Fibroblast of skin of scalp (primary cell): ENCODE measurements at places on chromosomes 2 and 18.

DNA sequence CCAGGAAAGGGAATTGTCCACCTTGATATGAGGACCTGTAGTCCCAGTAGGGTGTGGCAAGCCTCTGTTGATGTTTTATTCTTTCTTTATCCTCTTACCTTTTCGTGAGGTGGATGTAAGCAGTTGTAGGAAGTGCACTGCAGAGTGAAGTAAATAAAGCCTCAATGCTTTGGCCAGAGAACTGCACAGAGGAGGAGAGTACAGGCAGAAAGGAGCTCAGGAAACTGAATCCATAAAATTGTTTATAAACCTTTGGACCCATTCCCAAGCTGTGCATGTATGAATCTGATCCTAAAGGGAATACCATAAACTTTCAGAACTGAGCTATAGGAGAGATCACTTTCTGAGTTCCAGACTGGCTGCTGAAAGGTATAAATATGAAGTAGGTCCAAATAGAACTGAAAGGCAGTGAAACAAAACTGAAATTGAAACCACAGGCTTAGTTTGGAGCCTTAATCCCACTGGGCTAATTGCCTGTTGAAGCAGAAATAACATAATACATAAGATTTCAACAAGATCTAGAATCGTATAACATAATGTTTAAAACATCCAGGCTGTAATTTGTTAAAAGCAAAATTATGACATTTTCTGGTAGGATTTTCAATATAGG lies 17.9 kb upstream of the SLC9A4 start:
- DNase-seq: no peak

- DNase-seq: no peak
Observed at GRCh38 chr2:156649596-156649995, 213.4 kb downstream of the GPD2 start.

DNA sequence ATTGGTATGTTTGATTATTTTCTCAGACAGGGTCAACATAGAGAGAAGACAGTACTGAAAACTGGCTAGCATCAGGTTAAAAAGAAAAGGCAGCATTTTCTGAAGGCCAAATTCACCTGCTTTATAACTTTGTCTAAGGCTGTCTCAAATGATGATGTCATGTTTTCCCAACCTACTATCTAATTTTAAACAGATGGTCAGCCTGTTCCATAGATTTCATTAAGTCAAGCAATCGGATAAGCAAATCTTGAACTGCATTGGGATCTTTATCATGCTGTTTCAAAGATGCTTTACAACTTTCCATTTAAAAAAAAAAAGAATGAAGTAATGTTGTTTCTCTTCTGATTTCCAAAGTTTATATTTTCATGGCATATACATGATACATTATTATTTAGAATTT lies 56.3 kb upstream of the SPOPL start:
- DNase-seq: no peak

- no peak for DNase-seq
Observed at GRCh38 chr2:11726384-11726783, 20.0 kb upstream of the LPIN1 start.

DNA sequence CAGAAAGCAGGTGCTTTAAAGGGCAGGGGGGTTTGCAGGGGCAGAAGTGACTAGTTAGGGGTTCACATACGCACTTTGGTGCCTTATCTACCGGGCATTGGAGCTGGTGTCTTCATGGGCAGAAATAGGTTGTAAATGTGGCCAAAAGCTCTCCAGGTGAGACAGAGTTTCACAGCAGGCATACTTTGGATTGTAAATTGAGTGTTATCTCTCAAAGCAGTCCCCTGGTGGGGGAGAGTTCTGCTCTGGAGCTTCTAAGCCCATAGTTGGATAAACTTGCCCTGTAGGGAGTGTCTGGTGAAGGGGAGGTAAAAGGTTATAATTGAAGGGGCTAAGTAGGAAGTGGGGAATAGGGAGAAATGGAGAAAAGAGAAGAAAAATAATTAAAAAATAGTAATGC lies 43.1 kb downstream of the COL4A3 start:
- DNase-seq: no peak

- DNase-seq: no peak
Observed at GRCh38 chr18:46732201-46732600, 24.7 kb downstream of the ST8SIA5 start.

GRCh38 chr2:51291762-51292551 lies 260.0 kb upstream of the NRXN1 start:
- DNase-seq: no peak

GRCh38 chr2:103616891-103617290 lies 855.1 kb downstream of the TMEM182 start:
- DNase-seq: no peak

DNA sequence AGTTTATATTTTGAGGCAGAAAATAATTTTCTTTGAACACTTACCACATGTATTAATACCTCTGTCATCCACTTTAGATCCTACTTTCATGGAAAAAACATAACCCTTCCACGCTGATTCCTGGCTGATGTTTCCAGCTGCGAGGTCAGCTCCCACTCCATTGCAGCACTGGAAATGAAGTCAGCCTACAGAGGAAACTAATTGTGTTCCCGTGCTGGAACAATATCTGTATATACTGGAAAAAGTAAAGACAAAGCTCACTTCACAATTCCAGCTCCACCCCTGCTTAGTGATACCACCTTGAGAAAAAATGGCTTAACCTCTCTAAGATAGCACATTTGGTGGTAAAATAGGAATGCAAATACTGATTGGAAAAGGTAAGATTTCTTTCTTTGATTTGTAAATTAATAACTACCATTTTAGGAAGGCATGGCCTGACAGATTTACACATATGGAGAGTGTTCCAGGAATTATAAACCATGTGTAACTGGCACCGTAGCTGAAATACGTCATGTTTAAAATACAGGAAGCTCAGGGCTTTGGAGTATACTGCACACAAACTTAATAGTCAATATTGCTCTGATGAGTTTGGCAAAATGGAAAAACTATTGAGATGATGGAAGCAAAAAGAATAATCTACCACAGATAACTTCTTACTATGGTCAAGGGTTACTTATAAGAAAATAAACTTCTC lies 90.0 kb downstream of the TRIB2 start:
- DNase-seq: no peak

DNA sequence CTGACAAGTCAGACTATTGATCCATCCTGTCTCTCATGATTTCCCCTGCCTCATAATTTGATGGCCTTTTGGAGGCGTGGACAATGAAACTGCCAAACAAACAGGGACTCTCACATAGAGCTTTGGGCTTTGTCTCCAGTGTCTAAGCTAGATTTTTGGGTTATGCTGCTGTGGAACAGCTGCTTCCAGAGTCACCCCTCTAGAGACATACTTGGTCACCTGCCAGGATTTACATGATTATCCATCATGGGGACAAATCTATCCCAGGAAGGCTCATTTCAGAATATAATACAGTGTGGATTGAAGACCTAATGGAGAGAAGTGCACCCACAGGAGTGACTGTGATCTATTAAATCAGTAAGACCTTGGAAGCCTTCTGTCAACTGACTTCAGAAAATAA lies 159.6 kb downstream of the SLC8A1 start:
- no peak for DNase-seq

DNA sequence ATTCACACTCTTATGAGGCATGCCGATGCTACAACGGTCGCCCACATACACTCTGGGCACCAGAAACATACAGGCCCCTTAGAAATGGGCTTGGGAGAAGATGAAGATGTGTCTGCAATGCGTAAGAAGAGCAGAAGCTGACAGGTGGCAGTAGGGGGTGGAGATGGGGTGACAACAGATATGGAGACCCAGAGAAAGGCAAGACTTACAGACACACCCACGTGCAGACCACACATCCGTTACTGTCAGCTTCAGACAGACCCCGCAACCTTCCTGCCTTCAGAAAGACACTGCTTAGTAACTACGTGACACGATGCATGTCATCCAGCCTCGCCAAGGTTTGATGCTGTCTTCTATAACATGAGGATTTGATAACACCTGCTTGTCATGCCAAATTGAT lies 89.5 kb downstream of the ZFP36L2 start:
- no peak for DNase-seq

DNA sequence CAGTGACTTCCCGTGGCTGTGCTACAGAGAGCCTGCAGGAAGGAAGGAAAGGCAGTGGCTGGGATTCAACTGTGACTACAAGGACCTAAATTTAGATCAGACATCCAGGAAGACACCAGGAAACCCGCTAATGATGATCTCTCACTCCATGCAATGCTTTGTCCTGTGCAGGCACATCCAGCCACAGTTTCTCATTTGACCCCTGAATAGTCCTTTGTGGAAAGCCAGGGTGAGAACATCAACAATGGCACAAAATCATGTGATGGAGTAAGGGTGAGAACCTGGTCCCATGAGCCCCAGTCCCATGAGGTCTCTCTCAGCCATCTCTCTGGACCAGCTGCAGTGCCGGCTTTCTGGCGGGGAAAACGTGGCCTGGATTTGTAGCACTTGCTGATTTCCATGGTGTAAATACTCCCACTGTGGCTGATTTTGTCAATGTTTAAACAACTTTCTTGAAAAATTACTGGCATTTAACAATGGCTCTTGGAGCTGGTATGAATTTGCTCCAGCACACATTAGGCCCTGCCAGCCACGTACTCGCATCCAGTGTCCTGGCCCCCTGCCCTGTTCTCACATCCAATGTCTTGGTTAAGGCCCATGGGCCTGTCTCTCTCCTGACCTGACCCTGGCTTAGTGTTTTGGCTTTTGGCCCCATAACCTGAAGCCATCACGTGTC lies 159.0 kb upstream of the HAAO start:
- DNase-seq: no peak

DNA sequence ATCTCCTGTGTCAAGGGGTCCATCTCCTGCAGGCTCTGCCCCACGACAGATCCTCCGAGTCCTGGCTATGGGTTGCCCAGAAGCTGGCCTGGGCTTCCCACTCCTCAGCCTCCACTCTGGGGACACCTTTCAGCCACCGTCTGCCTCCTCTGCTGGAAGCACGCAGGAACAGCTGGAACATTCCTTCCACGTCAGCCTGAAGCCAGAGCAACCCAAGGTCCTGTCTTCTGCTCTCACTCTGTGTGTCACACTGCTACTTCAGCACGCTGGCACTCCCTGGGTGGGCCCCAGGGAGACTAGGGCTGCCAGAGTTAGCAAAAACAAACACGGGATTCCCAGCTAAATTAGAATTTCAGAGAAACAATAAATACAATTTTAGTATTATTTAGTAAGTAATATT lies 148.8 kb downstream of the HRH4 start:
- DNase-seq: peak; percentile 9

DNA sequence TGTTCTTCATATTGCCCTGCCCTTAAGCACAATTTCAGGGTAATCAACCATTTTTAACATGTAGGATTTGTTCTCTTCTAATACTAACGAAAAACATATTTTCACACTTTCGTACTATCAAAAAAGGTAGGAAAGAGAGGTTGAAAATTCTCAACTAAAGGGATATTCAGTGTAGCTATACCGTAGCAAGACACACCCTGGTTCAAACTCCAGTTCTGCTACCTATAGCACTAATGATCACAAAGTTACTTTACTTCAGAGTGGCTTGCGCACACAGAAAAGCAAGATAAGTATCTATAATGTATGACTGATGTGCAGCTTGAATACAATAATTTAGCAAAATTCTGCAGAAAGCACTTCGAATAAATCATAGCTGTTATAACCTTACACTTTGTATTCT lies 125.8 kb upstream of the CD226 start:
- no peak for DNase-seq

GRCh38 chr2:158740127-158740526 lies 55.0 kb upstream of the DAPL1 start:
- DNase-seq: no peak

DNA sequence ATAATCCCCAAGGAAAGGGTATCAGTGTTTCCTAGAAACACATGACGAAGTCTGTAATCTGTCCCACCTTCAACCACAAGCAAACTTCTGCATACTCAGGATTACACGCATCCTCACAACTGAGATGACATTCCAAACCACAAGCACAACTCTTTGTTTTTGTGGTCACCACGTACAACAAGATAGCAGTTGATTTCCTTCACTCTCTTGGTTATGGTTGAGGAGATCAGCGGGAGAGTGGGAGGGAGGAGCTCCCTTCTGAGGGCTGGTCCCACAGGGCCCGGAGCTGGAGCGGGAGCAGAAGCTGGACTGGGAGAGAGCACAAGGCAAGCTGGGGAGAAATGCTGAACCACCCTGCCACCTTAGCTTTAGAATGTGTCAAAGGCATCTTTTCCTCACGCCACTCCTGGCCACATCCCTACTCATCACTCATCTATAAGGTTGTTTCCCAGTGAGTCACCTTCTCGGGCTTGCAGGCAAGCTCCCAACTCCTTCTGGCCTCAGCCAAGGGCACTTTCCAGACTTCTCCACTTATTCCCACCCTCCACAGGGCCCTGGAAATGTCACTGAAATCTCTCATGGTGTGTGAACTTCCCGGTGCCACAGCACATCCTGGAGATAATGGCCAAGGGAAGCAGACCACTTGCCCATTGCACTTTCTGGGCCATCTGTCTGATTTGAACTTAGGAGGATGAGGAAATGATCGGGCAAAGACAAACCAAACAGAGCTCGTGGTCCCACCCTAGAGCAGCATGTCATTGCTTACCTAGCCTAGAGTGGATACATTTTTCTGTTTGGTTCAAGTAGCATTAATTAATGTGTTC lies 98.9 kb upstream of the LGALSL start:
- peak; percentile 84 for DNase-seq

GRCh38 chr2:232697807-232698110 lies 628 bp downstream of the GIGYF2 start:
- DNase-seq: no peak

DNA sequence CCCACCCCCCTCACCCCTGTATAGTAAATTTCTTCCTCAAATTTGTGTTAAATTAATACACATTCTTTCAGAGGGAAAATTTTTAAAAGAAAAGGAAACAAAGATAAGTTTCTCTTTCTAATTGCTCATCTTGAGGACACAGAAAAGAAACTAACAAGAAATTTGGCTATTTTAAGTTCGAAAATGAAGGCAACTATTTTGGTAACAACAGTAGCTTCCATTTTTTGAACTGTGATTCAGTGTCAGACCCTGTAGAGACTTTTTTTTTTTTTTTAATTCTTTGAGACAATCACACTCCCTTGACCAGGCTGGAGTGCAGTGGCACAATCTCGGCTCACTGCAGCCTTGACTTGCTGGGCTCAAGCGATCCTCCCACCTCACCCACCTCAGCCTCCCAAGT lies 194.9 kb downstream of the SS18 start:
- no peak for DNase-seq

- no peak for DNase-seq
Observed at GRCh38 chr2:160731856-160732255, 238.2 kb upstream of the RBMS1 start.

- DNase-seq: no peak
Observed at GRCh38 chr2:103859238-103859637, 994.7 kb upstream of the POU3F3 start.

DNA sequence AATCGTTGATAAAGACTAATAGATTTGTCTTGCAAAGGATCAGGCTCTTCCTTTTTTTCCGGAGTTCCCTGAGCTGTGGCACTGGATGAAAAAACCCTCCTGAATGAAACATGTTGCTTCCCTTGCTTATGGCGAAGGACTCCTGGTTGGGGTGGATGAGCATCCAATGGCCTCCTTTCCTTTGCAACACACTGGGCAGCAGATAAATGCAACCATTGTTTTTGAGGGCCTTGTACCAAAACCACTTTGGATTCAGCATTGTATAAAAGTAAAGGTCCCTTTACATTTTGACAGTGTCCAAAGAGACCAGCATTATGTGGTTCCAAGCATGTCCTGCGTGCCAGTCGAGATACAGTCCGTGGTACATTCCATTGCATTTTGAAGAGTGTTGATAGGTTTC lies 44.7 kb downstream of the FAM210A start:
- no peak for DNase-seq
